SK-N-SH treated with all-trans-retinoic acid at 6 μM for 48 hours (cell line): ENCODE measurements at places on chromosomes 12 and 14.
A peak's percentile ranks its signal among the peaks of the same experiment; 100 is the strongest.

DNA sequence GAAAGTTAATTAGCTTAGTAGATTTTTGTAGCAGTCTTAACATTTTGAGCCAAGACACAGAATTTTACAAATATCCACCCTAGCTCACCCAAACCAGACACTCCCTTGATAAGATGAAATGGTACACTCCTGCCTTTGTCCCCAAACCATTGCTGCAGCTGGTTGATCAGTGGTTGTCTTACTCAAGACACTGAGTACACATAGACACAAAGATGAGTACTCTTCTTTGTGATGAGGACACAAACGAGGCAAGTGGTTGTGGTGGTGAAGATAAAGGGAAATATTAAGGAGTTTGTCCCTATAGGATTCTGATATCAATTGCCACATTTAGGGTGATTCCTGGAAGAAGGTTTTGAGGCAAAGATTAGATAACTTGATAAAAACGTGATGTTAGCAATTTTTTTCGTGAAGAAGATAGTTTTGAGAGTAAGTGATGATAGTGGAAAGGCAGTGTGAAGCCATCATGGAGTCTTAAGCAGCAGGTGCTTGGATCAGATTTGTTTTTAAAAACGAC, 21.4 kb upstream of the ATP2B1 start:
- ATAC-seq, result no peak

DNA sequence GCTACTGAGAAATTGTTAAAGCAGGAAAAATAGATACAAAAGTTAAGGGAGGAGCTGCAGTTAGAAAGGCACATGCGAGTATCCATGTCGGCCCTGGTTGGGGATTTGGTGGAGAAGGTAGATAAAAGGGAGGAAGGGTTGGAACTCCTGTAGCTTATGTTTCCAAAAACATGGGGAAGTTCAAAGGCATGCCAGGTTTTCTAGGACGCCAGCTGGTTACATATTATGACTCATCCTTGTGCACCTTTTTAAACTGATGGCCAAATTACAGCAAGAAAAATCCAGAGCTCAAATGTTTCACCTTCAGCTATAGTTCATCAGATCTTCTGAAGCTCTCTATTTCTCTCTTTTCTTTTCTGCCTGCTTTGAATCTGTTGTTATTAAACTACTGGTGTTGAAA, 13.2 kb upstream of the MAP4K5 start:
- ATAC-seq, result no peak

- ATAC-seq, result no peak
These were observed 644.9 kb upstream of the FLRT2 start for GRCh38 chr14:84885061-84885460.

- ATAC-seq, result peak; percentile 97
These were observed 43.0 kb upstream of the TSPAN9 start for GRCh38 chr12:3034067-3034750.

DNA sequence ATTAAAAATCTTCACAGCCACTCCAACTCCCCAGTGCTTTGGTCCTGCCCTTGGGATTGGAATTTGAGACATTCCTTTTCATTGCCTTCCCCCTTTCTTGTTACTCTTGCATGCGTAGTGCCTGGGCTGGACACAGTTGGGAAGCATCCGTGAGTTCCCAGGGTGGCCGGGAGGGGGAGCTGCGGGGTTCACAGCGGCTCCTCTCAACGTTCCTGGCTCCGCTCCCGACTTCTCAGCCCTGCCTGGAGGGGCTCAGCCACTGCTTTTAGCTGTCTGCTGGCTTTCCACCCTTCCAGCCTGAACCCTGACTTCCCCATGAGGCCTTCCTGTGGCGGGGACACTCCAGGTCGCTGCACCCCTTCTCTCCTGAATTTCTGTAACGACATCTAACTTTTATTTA, 3.2 kb downstream of the TEX52 start:
- ATAC-seq, result peak; percentile 94

GRCh38 chr12:116818341-116818856, 62.8 kb downstream of the HRK start:
- no peak for ATAC-seq

GRCh38 chr12:65414526-65414925, 136.0 kb downstream of the MSRB3 start:
- ATAC-seq, result no peak

- no peak for ATAC-seq
These were observed 489.0 kb downstream of the SNAPC1 start for GRCh38 chr14:62251237-62251636.

DNA sequence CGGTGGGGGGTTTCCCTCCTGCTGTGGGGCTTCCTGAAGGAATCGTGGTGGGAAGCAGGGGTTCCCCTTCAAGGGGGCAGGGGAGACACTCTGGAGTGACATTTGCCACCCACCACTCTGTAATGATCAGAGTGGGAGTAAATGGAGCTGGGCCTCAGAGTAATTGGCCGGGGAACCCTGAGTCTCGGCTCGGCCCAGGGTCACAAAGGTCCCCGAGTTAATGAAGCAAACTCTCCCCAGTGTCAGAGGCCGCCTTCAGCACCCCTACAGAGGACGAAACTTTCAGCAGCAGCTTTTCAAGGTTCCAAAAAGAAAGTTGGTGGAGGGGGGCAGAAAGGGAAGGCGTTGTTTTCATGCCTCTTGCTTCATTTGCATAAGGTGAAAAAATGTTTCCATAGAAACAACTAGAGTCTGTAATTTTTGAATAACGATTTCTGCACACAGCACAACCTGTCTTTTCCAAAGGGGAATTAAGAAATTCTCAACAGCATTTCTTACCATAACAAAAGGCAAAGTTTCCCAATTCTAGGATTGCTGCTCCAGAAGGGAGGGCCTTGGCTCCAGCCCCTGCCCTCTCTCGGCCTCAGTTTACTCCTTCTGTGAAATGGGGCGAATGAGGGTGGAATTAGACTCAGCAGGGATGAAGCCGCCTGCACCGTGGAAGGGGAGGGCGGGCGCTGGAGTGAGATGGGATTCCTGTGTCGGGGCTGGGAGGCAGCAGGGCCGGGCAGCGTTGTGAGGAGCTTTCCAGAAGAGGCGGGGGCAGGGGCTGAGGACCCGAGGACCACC, 67.0 kb upstream of the BEGAIN start:
- ATAC-seq, result no peak

DNA sequence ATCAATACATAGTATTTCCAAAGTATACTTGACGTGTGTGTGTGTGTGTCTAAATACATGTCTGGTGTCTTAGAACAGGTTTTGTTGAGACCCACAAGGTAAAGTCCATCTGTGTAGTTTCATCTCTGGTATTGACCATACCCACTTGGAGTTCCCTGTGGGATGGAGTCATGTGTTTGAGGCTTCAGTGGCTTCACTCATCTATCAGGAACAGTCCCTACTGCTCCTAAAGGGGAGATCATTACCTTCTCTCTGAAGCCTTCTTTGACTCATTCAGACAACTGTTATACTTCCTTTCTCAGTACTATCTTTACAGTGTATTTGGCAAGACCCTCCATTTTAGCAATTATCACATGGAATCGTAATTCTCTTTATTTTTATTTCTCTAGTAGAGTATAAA, 14.2 kb downstream of the RAB21 start:
- no peak for ATAC-seq

GRCh38 chr12:104814944-104815343, 143.1 kb downstream of the SLC41A2 start:
- ATAC-seq, result no peak

GRCh38 chr12:14691560-14691959, 4.8 kb downstream of the GUCY2C start:
- no peak for ATAC-seq

GRCh38 chr14:100899884-100900771, 3.4 kb downstream of the RTL1 start:
- ATAC-seq, result no peak

GRCh38 chr12:74481078-74481477, 56.6 kb upstream of the ATXN7L3B start:
- ATAC-seq, result no peak

- ATAC-seq, result peak; percentile 55
These were observed 17.4 kb upstream of the DRAM1 start for GRCh38 chr12:101859664-101860607.

GRCh38 chr14:88695870-88696269, 96.9 kb downstream of the EML5 start:
- no peak for ATAC-seq

GRCh38 chr12:127779301-127780045, 487.5 kb upstream of the TMEM132C start:
- ATAC-seq, result no peak

DNA sequence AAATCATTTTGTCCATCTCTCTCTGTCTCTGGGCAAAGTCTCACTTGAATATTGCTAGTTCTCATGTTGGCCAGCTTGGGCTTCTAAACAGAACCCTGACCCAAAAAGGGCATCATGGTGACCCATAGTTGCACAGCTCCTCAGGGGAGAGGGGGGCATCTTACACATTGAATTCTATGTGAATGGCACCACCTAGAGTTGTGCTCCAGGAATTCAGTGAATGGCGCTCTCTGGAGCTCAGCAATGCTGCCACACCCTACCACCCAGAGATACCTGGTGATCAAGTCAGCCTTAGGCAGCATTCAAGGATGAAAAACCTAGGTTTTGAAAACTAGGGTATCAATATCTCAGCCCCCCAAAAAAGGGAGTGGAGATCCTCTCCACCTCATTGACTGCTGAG, 50.6 kb downstream of the SMUG1 start:
- peak; percentile 44; the same call in 2 of the 3 replicates for ATAC-seq
